ENCODE measurements at places on chromosomes 5 and 9. TPM values are rescaled to one million over a fixed set of nuclear protein-coding genes. Genes with fewer than 3 reads are reported as not detected.

DNA sequence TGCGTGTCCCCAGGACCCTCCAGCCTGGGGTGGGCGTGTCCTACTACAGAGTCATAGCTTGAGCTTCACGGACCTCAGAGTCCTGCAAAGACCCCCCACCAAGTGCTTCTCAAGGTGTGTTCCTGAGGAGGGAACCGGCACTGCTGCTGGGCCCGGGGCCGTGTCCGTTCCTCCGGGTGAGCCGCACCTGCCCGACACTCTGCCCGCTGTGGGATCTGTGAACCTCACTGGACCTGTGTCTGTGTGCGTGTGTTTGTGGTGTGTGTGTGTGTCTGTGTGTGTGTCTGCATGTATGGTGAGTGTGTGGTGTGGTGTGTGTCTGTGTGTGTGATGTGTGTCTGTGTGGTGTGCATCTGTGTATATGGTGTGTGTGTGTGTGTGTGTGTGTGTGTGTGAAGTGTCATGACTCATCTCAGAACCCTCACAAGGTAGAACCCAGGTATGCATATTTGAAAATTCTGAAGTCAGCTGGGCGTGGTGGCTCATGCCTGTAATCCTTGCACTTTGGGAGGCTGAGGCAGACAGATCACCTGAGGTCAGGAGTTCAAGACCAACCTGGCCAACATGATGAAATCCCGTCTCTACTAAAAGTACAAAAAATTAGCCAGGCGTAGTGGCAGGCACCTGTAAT, 40.9 kb upstream of the RXRA start:
- DNase-seq: no peak

DNA sequence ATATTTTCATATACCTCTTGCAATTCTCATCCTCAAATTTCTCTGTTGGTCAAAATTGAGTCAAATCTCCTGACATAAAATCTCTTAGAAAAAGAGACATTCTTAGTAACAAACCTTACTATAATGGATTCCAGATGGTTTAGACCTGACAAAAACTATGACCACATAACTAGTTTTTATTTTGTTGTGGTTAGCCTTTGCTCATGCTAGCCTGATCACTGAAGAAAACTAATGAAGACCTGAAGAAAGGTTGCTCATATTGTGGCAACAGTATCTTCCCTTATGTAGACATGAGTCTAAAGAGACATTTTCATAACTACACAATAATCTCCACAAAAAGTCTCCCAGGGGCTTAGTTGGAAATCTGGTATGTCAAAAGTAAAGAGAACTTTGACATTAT, 274.1 kb upstream of the TMEM161B start:
- DNase-seq: no peak

Gene CNTLN
- 7.2 TPM for total RNA-seq

Gene EDIL3
- 4.7 TPM for total RNA-seq

Gene CDKN2B
- total RNA-seq: not detected

- peak; percentile 12 for DNase-seq
These were observed 15.5 kb upstream of the FAM120AOS start for GRCh38 chr9:93468763-93469456.

DNA sequence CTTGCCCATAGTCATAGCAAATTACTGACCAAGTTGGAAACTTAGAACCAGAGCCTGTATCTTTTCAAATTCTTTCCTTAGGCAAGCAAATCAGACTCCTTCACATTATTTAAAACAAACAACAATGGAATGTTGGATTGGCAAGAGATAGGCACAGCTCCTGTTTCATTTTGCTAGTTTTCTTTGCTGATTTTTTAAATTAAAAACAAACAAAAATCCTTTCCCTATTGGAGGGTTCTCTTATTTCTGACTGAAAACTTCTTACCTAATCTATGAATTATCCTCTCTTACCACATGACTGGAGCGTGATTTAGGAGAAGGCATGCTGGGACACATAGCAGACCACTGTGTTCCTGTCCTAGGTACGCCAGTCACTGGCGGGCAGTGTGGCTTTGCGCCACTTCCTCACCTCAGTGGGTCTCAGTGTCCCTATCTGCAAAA, 63.0 kb downstream of the TTC39B start:
- DNase-seq: no peak

DNA sequence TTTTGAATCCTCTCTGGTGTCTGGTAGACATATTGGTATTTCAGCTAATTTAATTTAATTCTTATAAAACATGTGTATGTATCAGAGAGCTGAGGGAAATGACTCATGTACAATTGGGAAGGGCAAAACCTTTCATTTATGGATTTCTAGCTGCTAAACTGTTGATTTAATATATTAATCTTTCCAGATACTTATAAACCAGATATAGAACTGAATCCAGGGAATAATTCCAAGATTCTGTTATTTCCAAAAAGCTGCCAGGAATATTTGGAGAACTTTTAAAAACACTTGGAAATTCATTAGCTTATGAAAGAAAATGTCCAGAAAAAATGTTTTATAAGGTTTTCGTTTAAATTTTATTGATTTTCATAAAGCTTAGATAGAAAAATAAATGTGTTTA, 295.5 kb downstream of the YTHDC2 start:
- DNase-seq: no peak

- DNase-seq: peak; percentile 99
These were observed 50.3 kb upstream of the PSD2 start for GRCh38 chr5:139745132-139745799.

- DNase-seq: no peak
These were observed 56.1 kb downstream of the TSTD2 start for GRCh38 chr9:97577051-97577450.

GRCh38 chr9:88530051-88530450, 4.9 kb upstream of the NXNL2 start:
- DNase-seq: peak; percentile 43

DNA sequence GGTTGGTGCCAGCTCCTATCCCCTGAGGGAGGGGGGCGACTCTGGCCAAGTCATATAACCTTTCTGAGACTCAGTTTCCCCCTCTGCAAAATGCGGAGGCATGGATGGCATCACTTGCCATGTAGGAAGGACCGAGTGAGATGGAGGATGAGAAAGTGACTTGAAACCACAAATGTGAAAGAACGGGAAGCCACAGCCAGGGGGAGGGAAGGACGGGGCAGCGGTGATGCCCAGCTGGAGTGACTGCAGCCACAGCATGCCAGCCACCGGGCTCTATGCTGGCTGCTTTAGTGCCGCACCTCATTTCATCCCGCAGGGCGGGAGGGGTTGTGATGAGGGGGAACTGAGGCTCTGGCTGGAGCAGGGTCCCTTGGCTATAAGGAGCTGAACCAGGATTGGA, 74.5 kb downstream of the HMCN2 start:
- no peak for DNase-seq

- no peak for DNase-seq
These were observed 27.3 kb downstream of the IFNW1 start for GRCh38 chr9:21114311-21114710.

Gene PAX5
- total RNA-seq: not detected

GRCh38 chr9:103617046-103617445, 477.1 kb upstream of the SMC2 start:
- no peak for DNase-seq

DNA sequence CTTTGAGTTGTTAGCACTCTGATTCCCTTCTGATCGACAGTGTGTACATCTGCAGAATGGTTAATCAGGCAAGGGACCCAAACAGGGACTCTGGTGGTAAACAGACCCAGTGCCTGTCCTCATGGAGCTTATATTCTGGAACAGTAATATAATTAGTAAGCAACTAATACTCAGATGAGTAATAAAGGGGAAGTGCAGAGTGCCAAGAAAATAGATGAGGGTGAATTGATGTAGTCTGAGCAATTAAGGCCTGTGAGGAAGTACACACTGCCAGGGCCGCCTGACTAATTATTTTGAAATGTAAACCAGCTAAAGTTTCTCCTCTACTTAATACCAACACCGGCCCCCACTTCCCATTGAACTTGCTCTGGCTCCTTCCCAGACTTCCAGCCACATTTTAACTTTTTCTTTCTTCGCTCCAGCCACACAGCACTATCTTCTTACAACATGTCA, 4.2 kb downstream of the DHX29 start:
- peak; percentile 77 for DNase-seq

DNA sequence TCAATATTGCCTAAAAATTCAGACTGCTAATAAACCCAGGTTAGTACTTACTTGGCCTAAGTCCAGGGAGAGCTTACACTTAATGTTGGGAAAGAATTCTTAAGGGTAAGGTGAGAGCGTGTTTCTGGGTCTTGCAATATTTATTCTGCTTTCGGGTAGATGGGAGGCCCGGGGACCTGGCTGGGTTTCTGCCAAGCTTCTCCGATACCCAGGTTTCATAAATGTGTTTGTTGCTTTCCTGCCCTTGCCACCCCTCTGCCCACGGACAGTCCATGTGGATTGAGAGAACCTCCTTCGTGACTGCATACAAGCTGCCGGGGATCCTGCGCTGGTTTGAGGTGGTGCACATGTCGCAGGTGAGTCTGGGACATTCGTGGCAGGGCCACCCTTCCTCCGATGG, 48.4 kb upstream of the FOXI1 start:
- no peak for DNase-seq

Gene CAMK4
- total RNA-seq: 0.02 TPM

DNA sequence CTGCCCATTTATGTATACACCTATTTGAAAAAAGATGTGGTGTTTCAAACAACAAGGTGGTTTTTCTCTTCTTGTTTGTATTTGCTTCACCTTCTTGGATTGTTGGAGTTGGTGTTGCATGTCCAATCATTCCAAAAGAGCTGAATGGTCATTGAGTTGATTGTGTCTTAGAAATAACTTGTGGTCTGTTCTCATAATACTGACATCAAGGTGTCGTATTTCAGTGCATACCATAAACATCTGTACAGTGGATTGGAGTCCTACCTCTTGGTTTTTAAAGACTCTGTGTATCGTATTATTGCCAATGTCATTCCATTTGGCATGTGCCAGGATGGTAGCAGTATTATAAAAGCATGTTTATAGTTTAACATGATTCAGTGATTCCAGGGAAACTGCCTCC, 73.2 kb downstream of the TRIO start:
- no peak for DNase-seq

Gene SMIM33
- total RNA-seq: not detected

- DNase-seq: no peak
These were observed 408.3 kb downstream of the SH3GL2 start for GRCh38 chr9:17987189-17987588.

DNA sequence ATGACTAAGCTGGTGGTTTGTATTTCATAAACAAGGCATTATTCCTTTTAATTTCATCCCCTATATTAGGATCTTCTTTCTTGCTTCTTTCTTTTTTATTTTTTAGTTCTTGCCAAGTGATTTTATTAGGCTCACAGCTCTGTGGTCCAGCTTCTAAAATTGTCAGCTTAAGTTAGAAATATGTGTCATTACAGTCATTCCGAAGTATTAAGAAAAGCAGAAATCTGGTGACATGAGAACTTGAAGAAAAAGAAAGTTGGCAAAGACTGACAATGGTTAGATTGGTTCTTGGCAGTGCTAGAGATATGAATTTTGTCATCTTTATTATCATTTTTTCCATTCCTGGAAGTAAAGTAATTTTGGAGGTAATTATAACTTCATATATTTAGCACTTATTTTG, 166.5 kb upstream of the PRR16 start:
- no peak for DNase-seq

- no peak for DNase-seq
These were observed 16.7 kb upstream of the RIC1 start for GRCh38 chr9:5612185-5612530.

Gene PCDHGB3
- not detected for total RNA-seq

DNA sequence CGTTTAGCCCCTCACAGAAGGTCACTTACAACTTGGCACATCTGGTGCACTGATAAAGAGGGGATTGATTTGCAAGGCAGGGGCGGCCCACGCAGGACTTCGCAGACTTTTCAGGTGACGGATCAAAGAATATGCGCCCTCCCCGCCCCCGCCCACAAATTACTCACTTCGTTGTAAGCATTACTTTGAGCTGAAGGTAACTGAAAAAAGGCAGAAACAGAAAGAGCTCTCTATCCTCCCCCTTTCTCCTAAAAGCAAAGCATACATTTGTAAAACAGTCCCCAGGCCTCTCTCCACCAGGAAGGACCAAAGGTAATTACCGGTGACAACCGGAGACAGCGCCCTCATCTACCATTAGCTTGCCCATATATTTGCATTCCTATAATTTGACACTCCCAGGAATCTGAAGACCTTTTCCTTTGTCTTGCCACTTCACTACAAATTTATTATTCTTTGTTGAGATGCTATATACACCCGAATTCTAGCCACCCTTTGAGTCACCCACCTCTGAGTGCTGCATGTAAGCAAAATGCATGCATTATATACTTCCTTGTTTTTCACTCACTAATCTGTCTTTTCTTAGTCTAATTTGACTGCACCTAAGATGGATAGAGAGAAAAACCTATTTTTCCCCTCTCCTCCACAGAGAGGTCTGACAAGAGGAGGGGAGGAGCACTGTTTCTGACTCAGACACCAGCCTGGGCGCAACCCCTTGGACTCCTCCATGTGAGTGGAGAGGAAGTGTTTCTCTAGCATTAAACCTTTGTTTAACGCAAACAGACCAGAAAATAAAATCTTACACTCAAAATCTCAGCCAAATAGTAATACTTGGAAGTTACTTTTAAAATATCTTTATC, 74.7 kb upstream of the SPIN1 start:
- DNase-seq: no peak

Gene COX7C
- total RNA-seq: 554 TPM

- no peak for DNase-seq
These were observed 1.2 kb downstream of the OTULINL start for GRCh38 chr5:14582797-14583137.

Gene FXN
- 9.8 TPM for total RNA-seq

- peak; percentile 60 for DNase-seq
These were observed 144.9 kb downstream of the GOLPH3 start for GRCh38 chr5:32029261-32029660.

Gene CD274
- total RNA-seq: 0.13 TPM

Gene RASGEF1C
- total RNA-seq: not detected

DNA sequence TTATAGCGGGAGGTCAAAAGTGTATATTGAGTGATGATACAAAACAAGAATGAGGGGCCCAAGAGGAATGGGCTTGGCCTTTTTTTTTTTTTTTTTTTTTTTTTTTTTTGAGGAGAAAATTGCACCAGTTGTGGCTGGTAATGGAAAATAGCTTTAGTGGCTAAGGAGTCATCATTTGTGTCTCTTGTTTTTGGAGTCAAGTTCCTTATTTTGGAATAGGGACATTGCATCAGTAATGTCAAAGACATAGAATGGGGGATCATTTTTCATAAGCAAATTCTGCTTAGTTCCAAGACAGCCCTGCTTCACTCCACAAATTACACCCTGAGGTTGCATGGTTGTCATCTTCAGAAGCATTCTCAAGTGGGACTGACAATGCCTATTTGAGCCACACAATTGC, 137.4 kb downstream of the STK32A start:
- no peak for DNase-seq

Gene CD74
- not detected for total RNA-seq

- DNase-seq: no peak
These were observed 86.5 kb upstream of the ARRDC3 start for GRCh38 chr5:91469517-91470165.

GRCh38 chr9:79687131-79687447, 115.3 kb downstream of the TLE4 start:
- DNase-seq: peak; percentile 31

Measured in MG63 (cell line).